ENCODE measurements at places on chromosomes 16 and 17.
A peak's percentile ranks its signal among the peaks of the same experiment; 100 is the strongest.

- H3K36me3 ChIP-seq: no peaks in the 10 kb centered on the region
- H3K4me3 ChIP-seq: no peak overlapping the region
- H3K4me1 ChIP-seq: no peaks in the 10 kb centered on the region
- H3K27me3 ChIP-seq: no peaks in the 10 kb centered on the region
- H3K27ac ChIP-seq: no peak overlapping the region
These were observed 13.7 kb downstream of the CAMKK1 start for GRCh38 chr17:3879186-3879585.

- H3K36me3 ChIP-seq: no peaks in the 10 kb centered on the region
- no peak overlapping the region for H3K4me3 ChIP-seq
- no peaks in the 10 kb centered on the region for H3K27me3 ChIP-seq
- no peak overlapping the region for H3K27ac ChIP-seq
- peak; percentile 87 for DNase-seq
These were observed 12.4 kb downstream of the ZG16B start for GRCh38 chr16:2842340-2843000.

- H3K36me3 ChIP-seq: no peaks in the 10 kb centered on the region
- H3K27ac ChIP-seq: no peak overlapping the region
- no peak for DNase-seq
- no peak overlapping the region for H3K4me3 ChIP-seq
- H3K4me1 ChIP-seq: no peaks in the 10 kb centered on the region
- H3K27me3 ChIP-seq: no peaks in the 10 kb centered on the region
These were observed 34.5 kb downstream of the SDK2 start for GRCh38 chr17:73609758-73610157.

- no peak overlapping the region for H3K27ac ChIP-seq
- no peaks in the 10 kb centered on the region for H3K27me3 ChIP-seq
- no peaks in the 10 kb centered on the region for H3K36me3 ChIP-seq
These were observed 862 bp downstream of the CLEC16A start for GRCh38 chr16:10945065-10945787.

- DNase-seq: no peak
- H3K4me1 ChIP-seq: no peaks in the 10 kb centered on the region
- no peaks in the 10 kb centered on the region for H3K27me3 ChIP-seq
- H3K36me3 ChIP-seq: no peaks in the 10 kb centered on the region
These were observed 17.5 kb upstream of the CBX8 start for GRCh38 chr17:79814127-79814973.

GRCh38 chr16:25023556-25023955 is 8.4 kb upstream of the ARHGAP17 start:
- no peaks in the 10 kb centered on the region for H3K4me1 ChIP-seq
- no peaks in the 10 kb centered on the region for H3K27me3 ChIP-seq
- no peaks in the 10 kb centered on the region for H3K36me3 ChIP-seq
- no peak overlapping the region for H3K4me3 ChIP-seq
- DNase-seq: no peak
- no peak overlapping the region for H3K27ac ChIP-seq

DNA sequence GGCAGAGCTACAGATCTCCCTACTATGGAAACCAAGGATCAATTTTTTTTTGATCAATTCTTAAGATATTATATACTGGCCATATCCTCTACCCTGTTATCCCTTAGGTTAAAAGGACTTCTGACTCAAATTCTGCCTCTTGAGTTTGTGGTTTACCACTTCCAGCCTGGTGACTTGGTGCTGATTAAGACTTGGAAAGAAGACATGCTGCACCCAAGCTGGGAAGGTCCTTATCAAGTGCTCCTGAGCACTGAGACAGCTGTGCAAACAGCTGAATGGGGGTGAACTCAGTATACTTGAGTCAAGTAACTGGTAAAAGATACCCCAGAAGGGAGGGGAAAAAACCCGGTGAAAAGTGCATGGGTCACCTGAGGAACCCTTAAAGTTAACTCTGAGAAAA is 20.5 kb upstream of the SPACA3 start:
- H3K4me3 ChIP-seq: no peak overlapping the region
- no peaks in the 10 kb centered on the region for H3K27me3 ChIP-seq
- H3K27ac ChIP-seq: no peak overlapping the region
- H3K36me3 ChIP-seq: no peaks in the 10 kb centered on the region
- H3K4me1 ChIP-seq: no peaks in the 10 kb centered on the region

DNA sequence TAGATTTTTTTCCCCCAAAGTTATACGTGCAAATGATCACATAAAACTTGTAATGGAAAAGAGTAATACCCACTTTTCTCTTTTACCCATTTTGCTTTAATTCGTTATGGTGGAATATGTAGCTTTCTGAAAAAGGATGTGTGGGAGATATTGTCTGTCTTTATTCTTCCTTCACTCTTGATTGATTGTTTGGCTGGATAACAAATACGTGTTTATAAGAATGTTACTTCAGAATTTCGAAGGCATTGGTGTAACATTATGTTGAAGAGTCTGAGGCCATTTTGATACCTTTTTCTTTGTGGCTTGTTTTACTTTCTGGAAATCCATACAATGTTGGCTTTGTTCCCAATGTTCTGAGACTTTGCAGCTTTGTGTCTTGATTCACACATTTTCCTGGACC is 71.4 kb downstream of the BCAS3 start:
- DNase-seq: no peak
- H3K27ac ChIP-seq: no peak overlapping the region
- no peaks in the 10 kb centered on the region for H3K4me1 ChIP-seq
- H3K27me3 ChIP-seq: no peaks in the 10 kb centered on the region
- no peak overlapping the region for H3K4me3 ChIP-seq

DNA sequence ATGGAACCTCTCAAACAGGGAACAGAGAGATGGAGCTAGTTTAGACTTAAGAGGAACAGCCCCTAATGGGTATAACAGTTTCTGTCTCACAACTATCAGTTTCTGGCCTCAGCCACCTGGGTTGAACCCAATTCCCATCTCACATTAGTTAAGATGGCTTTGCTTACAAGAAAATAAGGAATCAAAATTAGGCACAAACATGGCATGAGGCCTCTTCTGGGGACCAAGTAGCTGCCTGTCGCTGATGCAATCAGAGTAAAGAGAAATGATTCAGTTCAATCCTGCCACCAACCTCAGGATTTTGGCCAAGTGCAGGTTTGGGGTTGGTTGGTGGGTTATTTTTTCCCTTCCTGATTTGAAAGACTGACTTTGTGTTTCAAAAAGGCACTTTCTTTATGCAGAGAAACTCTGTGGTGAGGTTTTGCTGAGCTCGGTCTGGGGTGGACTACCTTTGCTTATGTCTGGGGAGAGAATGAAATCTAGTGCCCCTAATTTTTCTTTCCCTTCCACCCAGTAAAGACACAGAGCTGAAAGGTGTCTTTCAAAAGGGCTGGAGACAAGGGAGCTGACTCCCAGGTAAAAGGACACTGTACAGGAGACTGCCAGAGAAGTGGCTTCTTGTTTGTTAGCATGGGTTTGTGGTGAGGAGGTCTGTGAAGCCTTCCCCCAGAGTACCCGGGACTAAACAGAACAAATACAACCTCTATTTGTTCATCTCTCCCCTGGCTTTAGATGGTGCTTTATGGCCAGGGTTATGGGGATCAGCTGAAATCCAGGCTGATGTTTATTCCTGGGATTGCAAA is 44.8 kb upstream of the NFAT5 start:
- H3K4me3 ChIP-seq: no peak overlapping the region
- no peaks in the 10 kb centered on the region for H3K4me1 ChIP-seq
- H3K27ac ChIP-seq: no peak overlapping the region
- H3K27me3 ChIP-seq: no peaks in the 10 kb centered on the region

DNA sequence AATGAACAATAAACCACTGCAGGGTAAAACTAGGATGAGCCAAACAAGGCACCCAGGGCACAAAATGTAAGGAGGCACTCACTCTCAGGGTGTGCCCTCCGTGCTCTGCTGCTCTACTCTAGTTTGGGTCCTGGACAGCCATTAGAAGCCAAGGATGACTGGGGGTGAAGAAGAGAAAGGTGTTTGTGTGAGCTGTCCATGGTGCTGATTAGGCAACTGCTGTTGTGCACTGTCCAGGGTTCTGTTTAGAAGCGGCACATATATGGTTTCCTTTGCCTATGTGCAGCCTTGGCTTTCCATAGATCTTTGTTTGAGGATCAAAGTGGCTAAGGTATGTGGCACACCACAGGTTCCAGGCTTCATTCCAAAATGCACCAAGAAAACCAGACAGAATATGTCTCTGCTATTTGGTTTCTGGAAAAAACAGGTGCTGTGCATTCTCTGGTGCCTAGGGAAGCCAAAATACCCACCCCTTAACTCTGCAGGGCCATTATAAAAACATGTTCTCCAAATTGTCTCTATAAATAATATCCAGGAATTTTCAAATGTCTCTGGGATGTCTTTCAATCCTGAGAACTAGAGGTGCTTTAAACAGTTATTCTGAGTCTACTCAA is 123.5 kb downstream of the CBLN1 start:
- H3K27ac ChIP-seq: no peak overlapping the region
- H3K36me3 ChIP-seq: no peaks in the 10 kb centered on the region
- H3K27me3 ChIP-seq: no peaks in the 10 kb centered on the region
- DNase-seq: no peak
- no peaks in the 10 kb centered on the region for H3K4me1 ChIP-seq
- no peak overlapping the region for H3K4me3 ChIP-seq

DNA sequence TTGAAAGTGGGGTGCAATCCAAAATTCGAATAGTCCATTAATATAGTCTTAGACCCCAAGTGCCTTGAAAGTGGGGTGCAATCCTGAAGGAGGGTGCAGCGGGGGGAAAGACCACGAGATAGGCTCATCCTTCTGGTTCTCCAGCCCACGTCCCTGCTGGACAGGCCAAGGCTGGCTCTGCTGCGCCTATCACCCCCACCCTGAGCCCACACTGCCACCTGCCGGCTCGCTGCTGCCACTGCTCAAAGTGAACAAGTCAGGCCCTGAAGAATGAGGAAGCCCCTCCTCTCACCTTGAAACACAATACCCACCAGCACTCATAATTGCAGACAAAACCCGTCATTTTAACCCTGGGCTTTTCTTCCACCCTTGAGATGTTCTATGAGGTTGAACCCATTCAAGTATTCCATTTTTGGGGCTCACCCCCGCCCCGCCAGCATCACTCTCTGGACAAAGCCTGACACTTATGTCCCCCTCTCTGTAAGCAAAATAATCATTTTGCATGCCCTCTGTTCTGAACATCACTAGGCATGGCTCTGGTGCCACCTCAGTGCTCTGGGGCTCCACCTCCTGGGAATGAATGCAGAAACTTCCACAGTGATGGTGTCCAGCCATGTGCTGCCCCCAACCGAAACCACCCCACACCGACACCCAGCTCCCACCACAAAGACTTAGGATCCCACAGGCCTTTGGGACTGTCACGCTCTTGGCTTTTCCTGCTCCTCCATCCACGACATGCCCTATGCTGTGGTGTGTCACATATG is 56.8 kb downstream of the BEAN1 start:
- no peak overlapping the region for H3K27ac ChIP-seq
- H3K4me3 ChIP-seq: no peak overlapping the region
- peak; percentile 88 for DNase-seq
- no peaks in the 10 kb centered on the region for H3K4me1 ChIP-seq
- H3K36me3 ChIP-seq: no peaks in the 10 kb centered on the region

GRCh38 chr17:48553190-48553547 is 8.3 kb upstream of the HOXB2 start:
- no peaks in the 10 kb centered on the region for H3K4me1 ChIP-seq
- no peak overlapping the region for H3K4me3 ChIP-seq
- no peaks in the 10 kb centered on the region for H3K36me3 ChIP-seq
- no peaks in the 10 kb centered on the region for H3K27me3 ChIP-seq

GRCh38 chr17:18225121-18225641 is at the start of gene LLGL1:
LLGL1 (plus strand) TSS chr17:18225635; CDS start chr17:18225683, 48 bp downstream.
- no peaks in the 10 kb centered on the region for H3K4me1 ChIP-seq
- no peaks in the 10 kb centered on the region for H3K27me3 ChIP-seq
- H3K36me3 ChIP-seq: no peaks in the 10 kb centered on the region
- peak; percentile 99 for DNase-seq
